Cardiac septum (tissue), 1 donor: ENCODE measurements at places on chromosomes 2 and 18.

DNA sequence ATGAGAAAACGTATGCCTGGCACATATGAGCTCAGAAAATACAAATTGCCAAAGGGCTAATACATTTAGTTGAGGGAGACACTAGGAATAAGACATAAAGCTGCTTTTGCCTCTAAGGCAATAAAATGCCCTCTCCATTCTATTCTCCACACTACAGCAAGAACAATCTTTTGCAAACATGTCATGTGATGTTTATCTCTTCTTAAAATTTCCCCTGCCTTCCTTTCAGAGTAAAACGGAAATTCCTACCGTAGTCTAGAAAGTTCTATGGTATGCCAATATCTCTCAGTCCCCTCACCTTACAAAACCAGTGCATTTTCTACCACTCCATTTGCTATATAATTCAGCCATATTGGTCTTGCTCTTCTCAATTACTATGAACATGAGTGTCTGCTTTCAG is 33.1 kb downstream of the C18orf54 start:
- DNase-seq: no peak

- no peak for DNase-seq
These were observed 16.7 kb upstream of the EPB41L5 start for GRCh38 chr2:119996148-119996547.

DNA sequence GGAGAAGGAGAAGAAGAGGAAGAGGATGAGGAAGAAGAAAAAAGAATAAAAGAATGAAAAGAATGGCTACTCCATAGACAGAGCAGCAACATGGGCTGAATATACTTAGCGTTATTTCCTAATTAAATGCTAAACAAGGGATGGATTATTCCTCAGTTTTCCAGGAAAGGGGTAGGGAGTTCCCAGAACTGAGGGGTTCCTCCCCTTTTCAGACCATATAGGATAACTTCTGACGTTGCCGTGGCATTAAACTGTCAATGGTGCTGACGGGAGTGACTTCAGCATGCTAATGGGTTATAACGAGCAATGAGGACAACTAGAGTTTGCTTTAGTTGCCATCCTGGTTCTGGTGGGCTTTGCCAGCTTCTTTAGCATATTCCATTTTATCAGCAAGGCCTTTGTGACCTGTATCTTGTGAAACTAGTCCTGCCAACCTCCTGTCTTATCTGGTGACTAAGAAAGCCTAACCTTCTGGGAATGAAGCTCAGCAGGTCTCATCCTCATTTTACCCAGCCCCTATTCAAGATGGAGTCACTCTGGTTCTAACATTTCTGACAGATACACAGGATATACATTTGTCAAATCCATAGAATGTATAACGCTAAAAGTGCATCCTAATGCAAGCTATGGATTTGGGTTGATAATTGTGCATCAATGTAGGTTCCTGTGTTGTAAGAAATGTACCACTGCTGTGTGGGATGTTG is 152.3 kb downstream of the MAIP1 start:
- no peak for DNase-seq

GRCh38 chr2:25168256-25169072 is at the start of gene POMC:
Gene POMC (minus strand): TSS chr2:25168580. CDS start chr2:25164772, 3,808 bp downstream.
- DNase-seq: peak; percentile 72

GRCh38 chr2:171630812-171631626 is 56.2 kb upstream of the DYNC1I2 start:
- no peak for DNase-seq

DNA sequence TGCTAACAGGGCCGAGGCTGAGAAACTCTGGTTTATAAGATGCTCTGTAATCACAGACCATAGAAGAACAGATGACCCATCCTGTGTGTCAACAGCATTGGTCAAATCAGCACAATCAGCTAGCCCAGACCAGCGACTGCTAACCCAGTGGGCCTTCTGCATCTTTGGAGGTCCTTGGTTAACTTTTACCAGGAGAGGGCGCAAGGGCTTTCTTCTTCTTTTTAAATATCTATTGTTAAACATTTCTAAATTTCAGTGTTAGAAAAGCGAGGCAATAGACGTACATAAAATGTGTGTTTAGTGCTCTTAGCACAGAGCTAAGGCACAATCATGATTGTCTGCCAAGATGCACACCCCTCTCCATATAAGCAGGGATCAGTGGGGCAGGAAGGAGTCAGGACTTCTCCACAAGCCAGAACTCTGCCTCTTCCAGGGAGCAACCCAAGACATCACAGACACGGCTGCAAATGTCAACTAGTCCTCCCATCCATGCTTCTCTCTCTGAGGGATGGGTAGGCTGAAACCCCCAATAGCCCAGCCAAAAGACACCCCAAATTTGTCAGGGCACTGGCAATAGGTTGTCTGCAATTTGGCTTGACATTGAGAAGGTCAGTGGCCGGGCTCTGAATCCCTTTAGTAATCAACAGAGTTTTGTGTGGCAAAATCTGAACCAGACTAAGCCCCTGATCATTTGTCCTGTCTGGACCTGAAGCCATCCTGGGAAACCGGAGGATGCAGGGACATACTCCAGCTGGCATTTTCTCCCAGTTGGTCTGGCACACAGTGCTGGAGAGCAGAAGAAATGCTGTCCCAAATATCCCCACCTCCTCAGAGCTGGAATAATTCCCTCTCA is 188.2 kb downstream of the BCL2 start:
- no peak for DNase-seq

DNA sequence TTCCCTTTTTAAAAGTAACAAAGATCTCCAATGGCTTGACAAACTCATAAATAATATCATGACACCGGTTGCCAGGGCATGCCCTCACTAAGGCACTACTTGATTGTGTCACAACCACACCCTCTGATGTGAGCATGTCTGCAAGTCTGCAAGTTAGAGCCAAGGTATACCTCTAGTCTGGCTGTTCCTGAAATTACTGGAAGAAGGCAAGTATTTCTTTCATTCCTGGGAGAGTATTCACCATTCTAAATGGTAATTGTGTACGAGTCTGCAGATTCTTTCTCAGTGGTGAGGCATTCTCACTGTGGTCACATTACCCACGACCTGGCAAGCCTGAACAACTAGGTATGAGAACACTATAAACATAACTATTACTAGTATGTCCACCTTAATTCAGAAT is 25.7 kb upstream of the RNU4ATAC start:
- no peak for DNase-seq

- DNase-seq: no peak
These were observed 273.2 kb upstream of the PARD3B start for GRCh38 chr2:204272089-204272488.

DNA sequence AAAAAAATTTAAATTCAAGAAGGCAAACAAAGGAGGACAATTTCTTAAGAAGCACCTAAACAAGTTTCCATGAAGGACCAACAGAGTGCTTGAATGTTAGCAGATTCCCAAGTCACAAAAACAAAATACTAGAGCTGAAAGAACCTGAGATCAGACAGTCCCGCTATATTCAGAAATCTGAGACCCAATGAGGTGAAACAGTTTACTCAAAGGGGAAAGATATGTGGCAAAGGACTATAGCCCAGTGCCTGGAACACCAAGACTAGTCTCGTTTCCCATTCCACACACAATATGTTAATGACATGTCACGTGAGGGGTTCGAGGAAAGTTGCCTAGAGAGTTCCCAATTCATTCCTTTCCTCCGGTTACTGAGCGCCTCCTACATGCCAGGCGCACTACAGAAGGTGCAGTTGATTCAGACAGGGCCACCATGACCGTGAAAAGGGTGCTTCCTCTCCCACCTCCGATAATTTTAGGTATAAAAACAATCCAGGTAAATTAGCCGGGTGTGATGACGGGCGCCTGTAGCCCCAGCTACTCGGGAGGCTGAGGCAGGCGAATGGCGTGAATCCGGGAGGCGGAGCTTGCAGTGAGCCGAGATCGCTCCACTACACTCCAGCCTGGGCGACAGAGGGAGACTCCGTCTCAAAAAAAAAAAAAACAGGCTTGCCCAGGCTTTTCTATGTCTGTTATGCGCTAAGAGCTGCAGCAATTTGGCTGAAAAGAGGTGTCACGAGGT is 617 bp downstream of the SRBD1 start:
- peak; percentile 76 for DNase-seq

DNA sequence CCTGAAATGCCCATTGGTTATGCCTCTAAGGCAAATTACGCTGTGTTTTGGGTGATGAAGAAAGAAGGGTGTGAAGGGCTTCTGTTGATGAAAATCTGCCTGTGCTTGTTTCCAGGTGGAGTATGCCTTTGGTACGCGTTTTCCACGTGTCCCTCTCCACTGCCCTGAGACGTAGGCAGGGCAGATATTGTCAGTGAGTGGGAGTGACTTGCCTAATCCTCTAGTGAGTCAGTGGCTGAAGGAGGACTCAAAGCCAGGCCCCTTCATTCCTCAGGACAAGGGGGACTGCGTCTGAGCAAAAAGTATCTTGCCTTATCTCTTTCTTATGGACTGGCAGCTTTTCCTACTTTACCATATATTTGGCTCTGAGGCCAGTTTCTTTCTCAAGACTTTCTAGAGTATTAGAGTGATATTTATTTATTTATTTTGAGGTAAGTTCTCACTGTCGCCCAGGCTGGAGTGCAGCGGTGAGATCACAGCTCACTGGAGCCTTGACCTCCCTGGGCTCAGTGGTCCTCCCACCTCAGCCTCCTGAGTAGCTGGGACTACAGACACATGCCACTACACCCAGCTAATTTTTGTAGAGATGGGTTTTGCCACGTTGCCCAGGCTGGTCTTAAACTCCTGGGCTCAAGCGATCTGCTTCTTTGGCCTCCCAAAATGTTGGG is 10.2 kb downstream of the RALB start:
- peak; percentile 17 for DNase-seq

GRCh38 chr18:63238693-63239075 is 80.9 kb downstream of the BCL2 start:
- no peak for DNase-seq

- no peak for DNase-seq
These were observed 58.7 kb downstream of the MYO3B start for GRCh38 chr2:170236680-170237047.
